ENCODE measurements at places on chromosomes 16 and 17.
A peak's percentile ranks its signal among the peaks of the same experiment; 100 is the strongest.

DNA sequence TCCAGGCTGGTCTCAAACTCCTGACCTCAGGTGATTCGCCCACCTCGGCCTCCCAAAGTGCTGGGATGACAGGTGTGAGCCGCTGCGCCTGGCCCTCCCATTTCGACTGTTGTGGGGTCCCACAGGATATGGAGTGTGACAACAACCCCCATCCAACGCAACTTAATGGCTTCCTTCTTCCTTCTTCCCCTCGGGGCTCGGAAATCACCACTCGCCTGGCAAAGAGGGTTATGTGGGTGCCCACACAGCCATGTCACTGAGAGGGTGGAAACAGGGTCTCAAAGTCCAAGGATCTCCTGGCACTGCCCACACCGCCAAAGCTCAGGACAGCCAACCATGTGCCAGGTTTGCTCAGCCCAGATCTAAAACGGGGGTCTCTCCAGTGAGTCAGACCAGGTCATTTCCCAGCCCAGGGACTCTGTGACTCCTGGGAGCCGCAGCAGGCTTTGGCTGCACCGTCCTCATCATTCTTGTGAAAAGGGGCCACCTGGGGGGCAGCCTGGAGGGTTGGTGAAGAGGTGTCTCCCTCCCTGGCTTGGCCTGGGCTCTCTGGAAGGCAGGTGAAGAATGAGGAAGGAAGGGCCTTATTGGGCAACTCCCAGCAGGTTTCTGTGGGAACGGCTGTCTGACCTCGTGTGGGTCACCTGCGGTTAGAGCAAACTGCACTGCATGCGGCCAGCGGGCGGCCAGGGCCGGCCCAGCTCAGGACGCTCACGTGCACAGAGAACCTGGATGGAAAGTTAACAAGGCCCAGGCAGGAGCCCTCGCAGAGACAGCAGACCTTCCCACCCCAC lies 25.3 kb upstream of the LITAF start:
- no peak for DNase-seq

GRCh38 chr16:82653550-82654511 lies 27.1 kb downstream of the CDH13 start:
- no peak for DNase-seq

DNA sequence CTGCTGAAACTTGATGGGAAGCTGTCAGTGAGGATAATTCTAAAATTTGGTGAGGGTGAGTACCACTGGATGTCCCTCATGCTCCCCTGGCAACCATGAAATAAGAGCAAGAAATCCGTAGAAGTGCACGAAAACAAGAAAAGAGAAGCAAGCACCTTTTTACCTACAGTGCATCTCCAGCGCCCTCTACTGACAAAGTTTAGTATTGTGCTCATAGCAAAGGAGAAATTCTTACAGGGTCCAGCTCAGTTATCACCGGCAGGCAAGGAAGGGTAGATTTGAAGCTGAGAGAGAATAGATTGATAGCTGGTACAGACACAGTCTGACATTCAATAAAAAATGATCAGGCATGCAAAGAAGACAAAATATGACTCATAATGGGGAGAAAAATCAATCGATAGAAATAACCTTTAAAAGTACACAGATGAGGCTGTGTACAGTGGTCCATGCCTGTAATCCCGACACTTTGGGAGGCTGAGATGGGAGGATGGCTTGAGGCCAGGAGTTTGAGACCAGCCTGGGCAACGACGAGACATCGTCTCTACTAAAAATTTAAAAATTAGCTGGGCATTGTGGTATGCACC lies 28.3 kb upstream of the TEX2 start:
- no peak for DNase-seq

DNA sequence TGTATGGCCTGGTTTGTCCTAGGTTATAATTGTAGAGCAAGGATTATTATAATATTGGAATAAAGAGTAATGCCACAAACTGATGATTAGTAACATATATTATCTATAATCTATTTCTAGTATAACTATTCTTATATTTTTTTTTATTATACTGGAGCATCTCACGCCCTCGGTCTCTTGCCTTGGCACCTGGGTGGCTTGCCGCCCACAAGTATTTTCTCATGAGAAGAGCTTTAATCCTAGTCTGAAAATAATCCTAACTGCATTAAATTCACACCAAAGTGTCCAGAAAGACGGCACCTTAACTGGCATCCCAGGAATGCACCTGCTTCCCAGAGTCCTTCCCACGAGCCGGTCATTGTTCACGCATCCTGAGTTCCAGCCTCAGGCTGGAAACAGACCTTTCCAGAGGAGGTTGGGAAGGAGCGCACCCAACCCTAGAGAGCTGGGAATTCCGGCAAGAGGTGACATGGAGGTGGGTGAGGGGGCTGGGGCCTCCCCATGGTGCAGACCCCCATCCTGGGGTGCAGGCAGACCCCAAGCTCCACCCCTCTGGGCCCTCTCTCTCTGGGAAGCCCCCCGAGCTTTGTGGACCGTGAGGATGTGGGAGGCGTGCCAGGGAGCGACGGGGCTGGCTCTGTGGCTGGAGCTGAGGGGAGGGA lies 15.9 kb downstream of the CHMP1A start:
- no peak for DNase-seq

GRCh38 chr17:28239271-28239624 lies 79.8 kb upstream of the TMEM97 start:
- DNase-seq = no peak

- no peak for DNase-seq
These were observed 6.0 kb upstream of the CDC6 start for GRCh38 chr17:40281663-40282062.

DNA sequence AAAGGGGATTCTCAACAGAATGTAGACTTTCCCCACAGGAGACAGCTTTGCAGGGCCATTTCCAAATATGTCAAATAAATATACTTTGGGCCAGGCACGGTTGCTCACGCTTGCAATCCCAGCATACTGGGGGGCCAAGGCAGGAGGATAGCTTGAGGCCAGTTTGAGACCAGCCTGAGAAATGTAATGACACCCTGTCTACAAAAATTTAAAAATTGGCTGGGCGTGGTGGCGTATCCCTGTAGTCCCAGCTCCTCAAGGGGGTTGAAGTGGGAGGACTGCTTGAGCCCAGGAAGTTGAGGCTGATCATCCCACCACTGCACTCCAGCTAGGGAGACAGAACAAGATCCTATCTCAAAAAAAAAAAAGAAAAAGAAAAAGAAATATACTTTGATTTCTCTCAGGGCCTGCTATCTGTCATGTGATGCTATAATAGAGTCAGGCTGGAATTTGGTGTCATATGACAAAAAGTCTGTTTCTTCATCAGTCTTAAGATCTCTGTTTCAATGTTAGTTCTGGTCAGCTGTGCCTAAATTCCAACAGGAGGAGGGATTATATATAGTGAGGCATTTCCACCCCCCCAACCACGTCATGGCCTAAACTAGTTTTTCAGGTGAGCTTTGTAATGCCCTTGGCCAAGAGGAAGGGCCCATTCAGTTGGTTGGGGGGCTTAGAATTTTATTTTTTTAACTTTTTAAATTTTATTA lies 4.3 kb upstream of the ZDHHC7 start:
- no peak for DNase-seq

DNA sequence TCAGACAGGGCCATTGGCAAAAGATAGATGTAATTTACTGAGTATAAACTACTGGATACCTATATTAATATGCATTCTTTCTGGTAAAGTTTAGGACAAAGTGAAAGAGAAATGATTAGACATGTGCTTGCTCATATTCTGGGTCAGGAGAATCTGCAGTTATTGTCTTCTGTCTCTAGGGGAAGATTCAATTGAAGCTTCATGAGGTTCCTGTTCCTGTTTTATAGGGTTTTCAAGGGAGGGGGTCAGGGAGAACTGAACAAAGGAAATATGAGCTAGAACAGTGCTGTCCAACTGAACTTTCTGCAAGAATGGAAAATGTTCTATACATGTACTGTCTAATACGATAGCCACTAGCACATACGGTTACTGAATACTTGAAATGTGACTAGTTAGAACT lies 59.3 kb upstream of the CORO6 start:
- DNase-seq = no peak

DNA sequence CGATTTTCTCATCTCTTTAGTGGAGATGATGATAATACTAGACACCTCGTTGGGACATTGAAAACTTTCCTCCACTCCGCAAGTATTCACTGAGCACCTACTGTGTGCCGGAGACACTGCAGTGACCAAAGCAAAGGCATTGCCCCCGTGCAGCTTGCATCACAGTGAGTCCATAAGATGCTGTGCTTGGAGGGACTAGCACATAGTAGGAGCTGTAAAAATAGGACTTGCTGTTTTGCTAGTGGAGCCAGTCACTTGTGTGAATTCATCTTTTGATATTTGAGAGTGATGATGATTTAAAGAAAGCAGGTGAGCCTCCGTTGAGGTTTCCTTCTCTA lies 5.3 kb upstream of the MAP2K3 start:
- DNase-seq = no peak

GRCh38 chr16:496097-496886 lies 31.2 kb upstream of the CAPN15 start:
- DNase-seq = no peak

DNA sequence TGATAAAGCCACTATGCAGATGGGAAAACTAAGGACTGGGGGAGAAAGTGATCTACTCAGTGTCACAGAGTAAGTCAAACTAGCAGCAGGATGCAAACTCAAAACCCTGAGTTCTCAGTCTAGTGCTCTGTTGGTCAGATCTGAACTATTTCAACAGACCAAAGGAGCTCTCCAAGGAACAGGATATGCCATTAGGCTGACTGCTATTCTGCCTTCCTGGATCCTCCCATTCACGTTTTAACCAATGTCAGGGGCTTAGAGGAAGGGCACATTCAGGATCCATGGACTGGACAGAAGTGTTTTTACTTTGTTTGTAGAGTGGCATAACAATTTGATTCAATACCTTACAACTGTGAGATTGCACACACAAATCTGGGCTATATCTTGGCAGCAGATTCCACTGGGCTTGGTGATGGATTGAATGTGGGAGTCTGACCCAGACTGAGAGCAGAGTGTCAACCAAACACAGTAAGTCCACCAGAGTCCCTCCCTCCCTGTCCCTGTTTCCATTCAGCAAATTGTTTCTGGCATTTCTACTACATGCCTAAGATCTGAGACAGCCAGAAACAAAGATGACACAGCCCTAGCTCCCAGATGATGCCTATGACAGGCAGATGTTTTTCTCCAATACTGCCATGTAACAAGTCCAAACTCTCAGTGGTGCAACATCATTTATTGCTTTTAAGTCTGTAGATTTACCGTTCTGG lies 337.8 kb upstream of the CDH5 start:
- DNase-seq = no peak

GRCh38 chr17:57876866-57877237 lies 27.0 kb upstream of the MRPS23 start:
- no peak for DNase-seq

GRCh38 chr17:39828443-39828842 lies 35.7 kb downstream of the IKZF3 start:
- no peak for DNase-seq

GRCh38 chr17:37220607-37220953 lies 155.2 kb upstream of the C17orf78 start:
- DNase-seq = peak; percentile 31
